CD4-positive, alpha-beta T cell treated with Interleukin-6 at 100 ng/mL for 8 hours (primary cell): ENCODE measurements at places on chromosomes 2 and 18.

- no peak for DNase-seq
These were observed 1068.4 kb downstream of the LRP1B start for GRCh38 chr2:141062443-141062842.

- no peak for DNase-seq
These were observed 1.1 kb downstream of the MAP2 start for GRCh38 chr2:209424781-209425470.

GRCh38 chr2:50431958-50432650, 599.8 kb downstream of the NRXN1 start:
- DNase-seq = no peak

DNA sequence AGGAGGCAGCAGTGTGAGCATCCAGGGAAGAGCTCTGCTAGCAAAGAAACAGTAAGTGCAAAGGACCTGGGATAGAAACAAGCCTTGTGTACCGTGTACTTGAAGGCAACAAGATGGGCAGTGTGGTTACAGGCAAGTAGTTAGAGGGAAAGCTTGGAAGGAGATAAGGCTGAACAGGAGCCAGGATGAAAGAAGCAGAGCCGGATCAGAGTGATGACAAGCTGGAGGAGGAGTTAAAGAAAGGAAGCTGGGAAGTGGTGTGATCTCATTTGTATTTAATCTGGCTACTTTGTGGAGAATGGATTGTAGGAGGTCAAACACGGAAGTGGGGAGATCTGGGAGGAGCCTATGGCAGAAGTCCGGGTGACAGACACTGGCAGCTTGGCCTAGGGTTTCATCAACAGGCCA, 44.7 kb upstream of the VPS54 start:
- DNase-seq = no peak

DNA sequence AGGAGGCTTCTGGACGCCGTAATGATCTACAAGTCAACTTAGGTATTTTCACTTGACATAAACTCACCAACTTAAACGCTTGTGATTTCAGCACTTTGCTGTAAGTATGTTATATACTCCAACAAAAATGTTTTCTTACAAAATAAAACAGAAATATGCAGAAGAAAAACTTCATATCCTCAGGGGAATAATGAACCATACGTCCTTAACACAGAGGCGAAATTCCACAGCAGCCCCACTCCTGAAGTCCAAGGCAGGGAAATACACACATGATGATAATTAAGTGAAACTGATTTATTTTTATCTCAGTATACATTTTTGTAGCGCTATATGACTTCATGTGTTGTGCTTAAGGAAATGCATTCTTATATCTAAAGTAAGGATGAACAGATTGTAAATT, 335.4 kb upstream of the VWC2L start:
- DNase-seq = no peak

DNA sequence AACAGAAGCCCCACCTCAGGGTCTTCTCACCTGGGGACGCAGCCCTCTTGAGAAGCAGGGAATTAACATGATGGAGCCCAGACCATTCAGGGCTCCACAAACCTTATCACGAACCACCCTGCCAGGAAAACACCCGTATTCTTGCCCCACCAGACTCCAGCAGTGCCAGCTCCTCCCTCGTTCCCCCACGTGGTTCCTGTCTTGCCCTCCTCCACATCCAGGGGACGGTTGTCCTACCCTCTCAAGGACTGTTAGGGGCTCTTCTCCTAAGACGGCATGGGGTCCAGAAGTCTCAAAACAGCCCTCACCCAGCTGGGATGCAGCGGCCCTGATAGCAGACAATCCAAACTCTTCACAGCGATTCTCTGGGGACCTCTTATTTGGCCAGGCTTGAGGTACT, 372.2 kb upstream of the HS6ST1 start:
- DNase-seq = no peak

DNA sequence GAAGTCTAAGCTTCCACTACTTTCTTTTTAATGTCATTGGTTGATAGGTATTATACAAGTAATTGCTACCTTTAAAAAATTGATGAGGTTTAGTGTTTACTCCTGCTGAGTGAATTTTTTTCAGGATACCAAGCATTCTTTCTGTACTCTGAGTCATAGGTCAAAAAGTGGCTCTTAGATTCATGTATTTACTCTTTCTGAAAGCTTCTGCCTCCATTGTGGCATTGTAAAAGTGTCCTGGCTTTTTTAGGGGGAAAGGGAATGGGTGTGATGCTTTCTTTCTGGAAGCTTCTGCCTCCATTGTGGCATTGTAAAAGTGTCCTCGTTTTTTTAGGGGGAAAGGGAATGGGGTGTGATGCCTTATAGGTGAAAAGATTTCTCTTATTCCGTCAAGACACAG, 286.5 kb downstream of the LPIN1 start:
- no peak for DNase-seq

DNA sequence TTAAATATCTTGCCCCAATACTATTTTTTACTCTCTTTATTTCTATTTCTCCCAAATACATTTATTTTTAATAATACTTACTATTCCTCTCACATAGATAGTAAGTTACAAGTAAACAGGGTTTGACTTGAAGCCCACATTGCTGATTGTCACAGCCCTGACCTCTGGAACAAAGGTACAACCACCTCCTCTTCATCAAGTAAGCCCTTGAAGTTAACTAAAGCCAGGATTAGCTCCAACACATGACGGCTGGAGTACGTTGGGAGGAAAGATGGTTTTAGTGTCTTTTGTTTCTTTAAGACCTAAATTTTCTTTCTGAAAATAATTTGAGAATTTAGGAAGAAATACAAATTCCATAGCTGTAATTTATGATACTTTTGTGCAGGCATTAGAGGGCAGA, 949 bp downstream of the MYOM1 start:
- no peak for DNase-seq

GRCh38 chr2:62505750-62506420, at the start of gene TMEM17:
Gene TMEM17, minus strand, starts transcription at chr2:62506195. Its CDS starts 66 bp downstream, at chr2:62506129.
- no peak for DNase-seq

DNA sequence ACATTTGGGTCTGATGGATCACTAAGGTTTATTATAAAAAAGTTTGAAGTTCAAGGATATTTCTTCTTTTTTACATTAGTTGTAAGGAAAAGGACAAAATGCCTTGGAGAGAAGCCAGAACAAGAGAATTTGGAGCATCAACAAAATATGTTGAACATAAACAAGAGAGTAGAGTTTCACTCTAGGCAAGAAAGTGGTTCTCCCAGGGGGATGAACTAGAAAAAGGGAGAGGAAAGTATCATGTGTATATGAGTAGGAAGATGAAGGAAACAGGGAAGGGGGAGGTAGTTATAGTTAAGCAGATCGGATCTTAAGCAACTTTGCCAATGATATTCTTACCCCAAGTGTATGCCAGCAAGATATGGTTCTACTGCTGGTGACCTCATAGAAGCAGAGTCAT, 63.8 kb upstream of the GALNT3 start:
- DNase-seq = no peak

- DNase-seq = no peak
These were observed 8.9 kb upstream of the KCNK3 start for GRCh38 chr2:26683583-26683982.

DNA sequence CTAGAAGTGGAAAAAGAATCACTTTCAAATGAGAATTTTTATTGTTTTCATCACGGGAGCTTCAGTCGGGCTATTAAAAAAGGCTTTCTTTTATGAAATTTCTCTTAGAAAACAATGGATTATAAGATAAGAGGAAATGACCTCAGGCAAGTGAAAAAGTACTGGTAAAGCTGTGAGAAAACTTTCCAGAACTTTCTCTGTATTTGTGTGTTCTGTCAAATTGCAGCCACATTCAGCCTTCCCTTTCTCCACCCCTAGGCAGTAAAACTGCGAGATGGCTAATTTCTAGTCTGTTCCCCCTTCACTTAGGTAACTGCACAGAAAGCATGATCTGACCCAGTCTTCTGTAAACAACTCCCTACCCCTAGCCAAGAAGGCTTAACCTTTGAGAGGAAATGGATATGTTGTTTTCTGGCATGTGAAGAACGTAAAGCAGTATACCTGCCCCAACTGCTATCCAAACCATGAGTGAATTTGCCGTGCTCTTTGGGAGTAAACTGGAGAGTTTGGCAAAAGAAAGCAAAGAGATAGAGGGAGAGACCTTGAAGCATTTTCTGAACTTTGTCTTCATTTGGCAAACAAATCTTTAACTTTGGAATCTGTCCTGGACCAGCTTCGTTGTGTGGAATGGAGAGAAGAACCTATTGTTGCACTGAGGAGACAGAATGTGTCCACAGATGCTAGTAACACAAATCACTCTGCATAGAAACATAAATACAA, 105.4 kb downstream of the ETAA1 start:
- no peak for DNase-seq

GRCh38 chr2:220185766-220186305, 558.4 kb downstream of the SLC4A3 start:
- DNase-seq = no peak

DNA sequence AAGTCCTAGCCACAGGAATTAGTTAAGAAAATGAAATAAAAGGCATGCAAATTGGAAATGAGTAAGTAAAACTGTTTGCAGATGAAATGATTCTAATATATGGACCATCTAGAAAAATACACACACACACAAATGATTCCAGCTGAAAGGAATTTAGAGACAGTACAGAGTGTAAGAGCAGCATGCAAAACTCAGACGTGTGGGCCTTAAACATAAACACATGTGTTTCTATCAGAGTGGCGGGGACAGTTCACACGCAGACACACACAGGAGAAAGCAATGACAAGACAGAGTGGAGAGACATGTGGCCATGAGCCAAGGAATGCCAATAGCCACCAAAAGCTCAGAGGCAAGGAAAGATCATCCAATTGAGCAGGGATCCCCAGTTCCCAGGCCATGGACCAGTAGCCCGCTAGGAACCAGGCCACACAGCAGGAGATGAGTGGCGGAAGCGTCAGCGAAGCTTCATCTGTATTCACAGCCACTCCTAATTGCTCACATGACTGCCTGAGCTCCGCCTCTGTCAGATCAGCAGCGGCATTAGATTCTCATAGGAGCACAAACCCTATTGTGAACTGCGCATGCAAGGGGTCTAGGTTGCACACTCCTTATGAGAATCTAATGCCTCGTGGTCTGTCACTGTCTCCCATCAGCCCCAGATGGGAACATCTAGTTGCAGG, 155.4 kb downstream of the ARL4C start:
- DNase-seq = no peak

GRCh38 chr2:174611854-174612253, 14.2 kb upstream of the WIPF1 start:
- no peak for DNase-seq

DNA sequence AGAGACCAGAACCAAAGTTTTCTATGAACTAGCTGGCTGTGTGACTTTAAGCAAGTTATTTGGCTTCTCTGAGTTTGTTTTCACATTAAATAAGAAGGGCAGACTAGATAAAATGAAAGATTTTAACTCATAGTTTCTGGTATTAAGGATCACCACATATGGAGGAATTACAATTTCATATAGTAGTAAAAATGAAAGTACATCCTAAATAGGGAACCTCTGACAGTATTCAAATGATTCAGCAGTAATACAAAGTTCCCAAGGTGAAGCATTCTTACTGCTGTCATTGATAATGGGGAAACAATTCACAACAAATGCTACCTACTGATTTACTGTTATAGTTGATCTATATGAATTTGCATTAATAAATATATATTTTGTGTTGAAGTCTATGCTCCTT, 170.3 kb upstream of the VRK2 start:
- no peak for DNase-seq

DNA sequence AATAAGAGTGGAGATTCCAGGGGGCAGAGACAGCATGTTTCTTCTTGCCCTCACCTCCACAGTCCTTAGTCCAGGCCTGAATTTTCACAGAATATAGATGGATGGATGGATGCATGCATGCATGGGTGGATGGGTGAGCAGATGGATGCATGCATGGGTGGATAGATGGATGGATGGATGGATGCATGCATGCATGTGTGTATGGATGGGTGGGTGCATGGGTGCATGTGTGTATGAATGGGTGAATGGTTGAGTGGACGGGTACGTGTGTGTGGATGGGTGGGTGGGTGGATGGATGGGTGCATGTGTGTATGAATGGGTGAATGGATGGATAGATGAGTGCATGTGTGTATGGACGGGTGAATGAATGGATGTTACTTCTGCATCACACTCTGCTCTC, 153.3 kb downstream of the CELF4 start:
- no peak for DNase-seq

DNA sequence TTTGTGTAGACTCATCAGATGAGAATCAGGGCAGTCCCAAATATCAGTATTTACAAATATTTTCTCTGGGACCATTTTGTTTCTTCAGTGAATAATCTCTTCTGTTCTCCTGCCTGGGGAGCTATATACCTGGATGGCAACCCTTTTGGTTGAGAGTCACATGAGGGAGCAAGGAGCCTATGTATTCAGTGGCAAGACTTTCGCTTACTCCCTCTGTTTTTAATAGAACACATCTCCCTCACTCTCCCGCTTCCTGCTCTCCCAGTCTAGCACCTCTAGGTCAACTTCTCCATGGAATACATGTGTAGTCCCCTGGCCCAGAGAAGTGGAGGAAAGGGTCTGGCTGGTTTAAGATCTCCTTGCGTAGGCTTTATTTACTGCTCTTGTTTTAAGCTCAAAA, 600.3 kb downstream of the CCDC85A start:
- DNase-seq = no peak

- no peak for DNase-seq
These were observed 69.8 kb upstream of the TCF4 start for GRCh38 chr18:55657572-55658331.

DNA sequence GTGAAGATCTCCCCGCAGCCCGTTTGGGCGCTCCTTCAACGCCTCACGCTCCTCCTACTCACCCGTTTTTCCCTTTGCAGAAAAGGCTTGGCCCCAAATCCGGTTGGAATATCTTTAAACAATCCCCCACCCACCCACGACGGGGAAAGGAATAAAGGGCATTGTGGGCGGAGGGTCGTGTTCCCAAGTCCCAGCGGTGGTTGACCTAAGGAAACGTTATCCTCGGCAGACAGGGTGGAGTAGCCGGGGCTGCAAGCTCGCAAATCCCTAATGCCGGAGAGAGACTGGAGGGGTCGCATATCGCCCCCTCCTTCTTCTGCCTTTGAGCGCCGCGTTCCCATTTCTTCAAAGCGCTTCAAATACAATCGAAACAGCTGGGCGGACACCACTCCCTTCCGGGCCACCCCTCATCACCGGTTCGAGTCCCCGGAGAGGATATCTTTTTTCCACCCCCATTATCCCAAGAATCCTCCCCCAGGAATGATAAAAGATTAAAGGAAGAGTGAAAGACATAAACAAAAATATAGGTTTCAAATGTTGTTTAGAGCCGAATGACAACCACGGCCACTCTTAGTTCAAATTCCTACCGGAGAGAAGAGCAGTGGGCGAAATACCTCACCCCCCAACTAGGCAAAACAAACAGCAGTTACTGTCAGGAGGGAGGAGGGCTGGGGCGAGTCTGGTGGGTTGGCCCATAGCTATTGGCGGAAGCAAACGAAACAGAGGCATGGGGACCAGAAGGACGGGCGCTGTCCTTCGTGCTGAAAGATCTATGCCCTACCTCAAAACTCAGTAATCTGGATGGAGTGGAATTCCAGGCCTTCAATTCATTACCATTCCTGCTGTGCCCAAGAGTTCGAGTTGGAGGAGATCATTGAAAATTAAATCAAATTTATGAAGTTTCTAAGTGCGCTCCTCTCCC, 2.8 kb upstream of the GAD1 start:
- no peak for DNase-seq
